ENCODE measurements at places on chromosomes 1 and 21.

GRCh38 chr1:89339039-89339438, 24.8 kb upstream of the GBP6 start:
- DNase-seq, result no peak

- DNase-seq, result no peak
Measured at GRCh38 chr1:184075055-184076029, 23.8 kb downstream of the TSEN15 start.

DNA sequence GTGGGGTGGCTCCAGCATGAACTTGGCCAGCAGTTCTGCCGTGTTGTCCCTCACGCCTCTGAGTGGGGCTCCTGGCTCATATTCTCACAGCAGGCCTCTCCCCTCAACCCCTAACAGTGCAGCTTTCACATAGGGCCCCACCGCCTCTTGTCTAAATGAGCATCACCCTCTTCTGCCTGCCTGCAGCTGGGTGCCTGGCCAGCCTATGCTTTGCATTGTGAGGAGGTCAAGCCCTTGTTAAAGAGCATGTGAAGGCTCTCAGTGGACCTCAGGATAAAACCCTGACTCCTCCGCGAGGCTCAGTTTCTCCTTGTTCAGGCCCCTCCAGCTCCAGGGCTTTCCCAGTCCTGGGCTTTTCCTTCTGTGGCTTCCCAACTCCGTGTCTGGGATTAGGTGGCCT, 34.8 kb downstream of the CRYAA start:
- DNase-seq, result no peak

DNA sequence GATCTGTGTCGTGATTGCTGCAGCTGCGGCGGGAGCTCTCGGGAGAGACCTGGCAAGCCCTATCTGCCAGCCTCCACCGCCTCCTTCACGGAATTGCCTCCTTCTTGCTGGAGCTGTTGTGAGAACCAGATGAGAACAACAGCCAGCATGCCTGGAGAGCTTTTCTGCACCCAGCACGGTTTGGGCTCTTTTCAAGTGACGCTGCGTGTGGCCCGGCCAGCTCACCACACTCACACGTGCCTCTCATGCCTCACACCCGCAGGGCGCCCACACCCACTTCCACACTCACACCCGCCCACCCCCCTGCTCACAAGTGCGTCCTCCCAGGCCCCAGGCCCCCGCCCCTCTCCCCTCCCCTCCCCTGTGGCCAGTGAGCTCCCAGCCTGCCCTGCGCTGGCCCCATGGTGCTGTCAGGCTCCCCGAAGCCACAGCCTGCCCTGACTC, 135.7 kb upstream of the RUNX3 start:
- DNase-seq, result no peak

GRCh38 chr21:38995731-38996130, 187.5 kb downstream of the PSMG1 start:
- no peak for DNase-seq

DNA sequence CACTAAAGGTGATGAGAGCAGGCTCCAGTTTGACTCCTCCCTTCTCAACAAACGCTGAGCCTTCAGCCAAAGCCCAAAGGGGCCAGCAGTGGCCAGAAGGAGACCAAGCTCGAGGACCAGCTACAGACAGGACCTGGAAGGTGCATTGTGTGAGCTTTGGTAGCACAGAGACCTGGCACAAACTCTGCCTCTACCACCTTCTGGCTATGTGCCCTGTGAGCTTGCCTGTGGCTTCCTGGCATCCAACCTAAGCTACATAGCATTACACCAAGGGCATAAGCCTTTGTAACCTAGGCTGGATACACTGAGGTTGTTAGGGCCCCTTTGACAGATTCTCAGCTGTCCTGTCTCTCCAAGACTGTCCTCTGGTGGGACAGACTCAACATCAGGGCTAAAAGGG, 6.6 kb upstream of the VWA5B1 start:
- no peak for DNase-seq

DNA sequence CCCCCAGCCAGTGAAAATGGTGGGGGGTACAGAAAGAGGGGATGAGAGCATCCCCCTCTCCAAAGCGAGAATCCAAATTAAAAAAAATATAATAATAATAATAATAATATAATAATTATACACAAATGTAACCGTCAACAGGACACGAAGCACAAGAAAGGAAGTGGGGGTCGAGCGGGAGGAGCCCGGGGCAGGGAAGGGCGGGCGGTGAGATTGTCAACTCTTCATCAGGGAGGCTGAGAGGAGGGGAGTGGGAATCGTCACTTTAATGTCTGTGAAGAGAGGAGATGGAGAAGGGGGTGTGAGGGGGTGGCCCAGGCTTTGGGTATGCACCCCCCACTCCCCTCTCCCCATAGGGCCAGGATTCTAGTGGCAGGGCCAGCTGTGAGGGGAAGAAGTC, 33.2 kb downstream of the MEF2D start:
- no peak for DNase-seq

DNA sequence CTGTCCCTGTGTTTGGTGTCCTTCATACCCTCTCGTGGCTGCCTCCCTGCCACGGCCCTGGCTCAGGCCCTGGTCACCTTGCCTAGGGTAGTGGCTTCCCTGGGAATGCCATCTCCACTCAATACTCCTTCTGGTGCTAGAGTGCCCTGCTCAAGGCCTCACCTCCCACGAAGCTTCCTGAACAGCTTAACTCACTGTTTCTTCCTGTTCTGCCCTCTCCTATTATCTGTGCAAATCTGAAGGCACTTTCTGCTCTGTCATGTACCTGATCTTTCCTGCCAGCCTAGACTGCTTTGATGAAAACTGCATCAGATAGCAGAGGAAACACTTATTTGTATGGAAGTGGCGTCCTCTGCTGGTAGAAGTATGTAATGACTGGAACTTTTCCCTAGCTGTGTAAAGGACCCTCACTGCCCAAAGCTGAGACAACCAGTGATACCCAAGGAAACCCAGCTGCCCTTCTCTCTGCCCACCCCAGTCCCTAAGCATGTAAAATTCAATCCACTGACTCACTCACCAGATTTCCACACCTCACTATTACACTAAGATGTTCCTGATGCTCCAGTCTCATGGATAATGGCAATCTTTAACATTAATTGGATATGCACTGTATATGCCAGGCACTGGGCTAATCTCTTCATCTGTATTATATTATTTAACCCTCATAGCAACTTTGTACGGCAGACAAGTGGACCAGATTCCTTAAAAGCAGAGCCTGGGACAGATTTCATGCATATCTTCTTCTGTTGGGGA, 36.2 kb upstream of the BTG2 start:
- no peak for DNase-seq

- peak; percentile 5 for DNase-seq
Measured at GRCh38 chr1:84434081-84434769, 35.9 kb downstream of the DNASE2B start.

GRCh38 chr21:34813266-34813894, 144.6 kb downstream of the CLIC6 start:
- DNase-seq, result no peak

- no peak for DNase-seq
Measured at GRCh38 chr1:246769306-246769705, 45.1 kb downstream of the SCCPDH start.

GRCh38 chr21:29092102-29092959, 18.9 kb upstream of the CCT8 start:
- no peak for DNase-seq

DNA sequence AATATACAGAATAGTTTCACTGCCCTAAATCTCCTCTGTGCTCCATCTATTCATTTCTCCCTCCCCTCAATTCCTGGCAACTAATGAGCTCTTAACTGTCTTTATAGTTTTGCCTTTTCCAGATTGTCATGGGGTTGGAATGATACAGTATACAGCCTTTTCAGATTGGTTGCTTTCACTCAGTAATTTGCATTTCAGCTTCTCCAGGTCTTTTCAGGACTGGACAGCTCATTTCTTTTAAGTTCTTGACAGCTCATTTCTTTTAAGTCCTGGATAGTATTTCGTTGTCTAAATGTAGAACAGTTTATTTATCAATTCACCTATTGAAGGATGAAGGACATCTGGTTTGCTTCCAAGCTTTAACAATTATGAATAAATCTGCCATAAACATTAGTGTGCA, 22.6 kb downstream of the KRTAP21-3 start:
- DNase-seq, result no peak

GRCh38 chr1:53063744-53064515, 1.9 kb downstream of the PODN start:
- DNase-seq, result no peak

DNA sequence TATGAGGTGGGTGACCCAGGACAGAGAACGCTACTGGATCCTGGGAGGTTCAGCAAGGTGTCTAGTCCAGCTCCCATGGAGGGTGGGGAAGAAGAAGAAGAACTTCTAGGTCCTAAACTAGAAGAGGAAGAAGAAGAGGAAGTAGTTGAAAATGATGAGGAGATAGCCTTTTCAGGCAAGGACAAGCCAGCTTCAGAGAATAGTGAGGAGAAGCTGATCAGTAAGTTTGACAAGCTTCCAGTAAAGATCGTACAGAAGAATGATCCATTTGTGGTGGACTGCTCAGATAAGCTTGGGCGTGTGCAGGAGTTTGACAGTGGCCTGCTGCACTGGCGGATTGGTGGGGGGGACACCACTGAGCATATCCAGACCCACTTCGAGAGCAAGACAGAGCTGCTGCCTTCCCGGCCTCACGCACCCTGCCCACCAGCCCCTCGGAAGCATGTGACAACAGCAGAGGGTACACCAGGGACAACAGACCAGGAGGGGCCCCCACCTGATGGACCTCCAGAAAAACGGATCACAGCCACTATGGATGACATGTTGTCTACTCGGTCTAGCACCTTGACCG, 8.6 kb upstream of the PIGV start:
- DNase-seq, result no peak

DNA sequence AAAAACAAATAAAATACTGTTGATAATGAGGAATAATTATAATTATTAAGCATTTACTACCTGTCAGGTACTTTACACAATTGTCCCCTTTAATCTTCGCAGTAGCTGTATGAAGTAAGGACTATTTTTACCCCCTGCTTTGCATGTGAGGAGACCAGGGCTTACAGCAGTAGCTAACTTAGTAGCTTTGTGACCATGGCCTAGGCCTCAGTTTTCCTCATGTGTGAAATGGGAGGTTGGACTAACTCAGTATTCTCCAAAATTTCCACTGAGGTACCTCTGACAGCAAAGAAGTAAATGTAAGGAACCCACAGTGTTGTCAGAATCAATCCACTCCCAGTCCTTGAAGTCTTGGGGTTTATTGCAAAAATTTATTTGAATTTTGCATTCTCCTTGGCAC, 3.8 kb upstream of the CSRP1 start:
- DNase-seq, result no peak

DNA sequence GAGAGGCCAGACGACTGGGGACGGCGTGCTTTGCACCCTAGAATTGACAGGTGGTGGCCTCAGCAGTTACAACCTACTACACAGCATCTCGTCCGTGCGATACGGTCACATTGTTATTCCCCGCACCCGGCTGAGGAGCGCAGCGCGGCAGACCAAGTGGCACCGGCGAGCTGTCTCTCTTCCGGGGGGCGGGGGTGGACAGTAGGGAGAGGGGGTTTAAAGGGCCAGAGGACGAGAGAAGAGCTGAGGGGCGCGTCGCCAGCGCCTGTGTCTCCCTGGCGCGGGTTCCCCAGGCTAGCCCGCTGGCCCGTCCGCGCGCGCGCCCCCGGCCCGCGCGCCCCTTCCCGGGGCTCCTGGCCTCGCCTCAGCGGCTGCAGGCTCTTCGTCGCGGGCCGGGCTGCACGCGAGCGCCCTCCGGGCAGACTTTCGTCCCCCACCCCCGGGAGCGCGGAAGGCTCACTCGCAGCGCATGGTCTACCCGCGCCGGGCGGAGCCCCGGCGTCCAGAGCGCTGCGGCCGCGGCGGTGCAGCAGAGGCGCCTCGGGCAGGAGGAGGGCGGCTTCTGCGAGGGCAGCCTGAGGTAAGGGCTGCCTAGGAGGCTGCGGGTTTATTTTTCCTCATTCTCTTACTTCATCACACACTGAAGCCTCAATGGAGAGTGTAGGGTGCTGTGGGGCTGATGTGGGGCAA, at the start of gene PDE4B:
TSS of gene PDE4B (plus strand) at position 227 of the 690 bp plus-strand sequence.
- no peak for DNase-seq

- DNase-seq, result no peak
Measured at GRCh38 chr21:28393279-28393678, 599.4 kb downstream of the LTN1 start.

DNA sequence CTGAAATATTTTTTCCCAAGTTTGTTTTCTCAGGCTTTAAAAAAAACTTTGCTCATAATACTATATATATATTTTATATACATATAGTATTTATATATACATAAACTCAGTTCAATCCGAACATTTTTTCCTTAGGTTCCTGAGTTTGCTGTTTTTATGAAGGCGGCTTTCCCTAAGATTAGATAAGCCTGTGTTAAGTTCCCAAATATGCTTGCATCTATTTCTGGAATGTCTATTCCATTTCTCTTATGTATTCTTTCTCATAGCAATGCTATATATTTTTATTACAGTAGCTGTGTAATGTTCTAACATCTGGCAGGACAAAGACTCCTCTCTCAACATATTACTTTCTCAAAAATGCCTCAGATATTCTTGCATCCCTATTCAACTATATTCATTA, 45.9 kb downstream of the ADSS2 start:
- DNase-seq, result no peak

- DNase-seq, result no peak
Measured at GRCh38 chr1:161838362-161838761, 72.2 kb downstream of the ATF6 start.

DNA sequence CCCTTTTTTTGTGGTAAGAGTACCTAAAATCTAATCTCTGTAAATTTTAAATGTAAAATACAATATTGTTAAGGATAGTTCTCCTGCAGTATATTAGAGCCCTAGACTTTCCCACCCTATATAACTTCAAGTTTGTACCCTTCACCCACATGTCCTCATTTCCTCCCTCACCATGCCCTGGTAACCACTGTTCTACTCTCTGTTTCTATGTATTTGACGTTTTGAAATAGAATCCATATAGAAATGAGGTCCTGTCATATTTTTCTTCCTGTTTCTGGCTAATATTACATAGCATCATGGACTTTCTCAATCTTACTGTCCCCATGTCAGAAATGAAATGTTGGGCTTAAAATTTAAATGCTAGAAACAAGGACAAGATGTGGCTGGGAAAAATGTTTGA, 24.8 kb downstream of the GBP7 start:
- no peak for DNase-seq

GRCh38 chr1:60066001-60066400, 7.6 kb downstream of the C1orf87 start:
- DNase-seq, result no peak

DNA sequence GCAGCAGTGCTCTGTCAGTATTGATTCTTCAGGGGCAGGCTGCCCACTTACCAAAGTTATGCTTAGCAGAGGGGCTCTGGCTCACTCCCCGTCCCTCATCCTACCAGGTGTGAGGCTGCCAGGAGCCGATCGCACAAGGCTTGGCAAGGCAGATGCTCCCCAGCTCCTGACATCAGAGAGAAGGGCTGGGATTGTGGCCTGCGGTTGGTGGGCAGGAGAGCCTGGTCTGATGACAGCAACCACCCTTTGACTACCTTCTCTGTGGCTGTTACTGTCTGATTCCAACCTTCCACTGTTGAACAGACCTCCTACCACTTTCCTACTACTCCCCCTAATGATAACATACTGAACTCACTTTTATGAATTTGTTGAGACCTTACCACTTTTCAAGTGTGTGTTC, 23.7 kb upstream of the WDR26 start:
- no peak for DNase-seq

DNA sequence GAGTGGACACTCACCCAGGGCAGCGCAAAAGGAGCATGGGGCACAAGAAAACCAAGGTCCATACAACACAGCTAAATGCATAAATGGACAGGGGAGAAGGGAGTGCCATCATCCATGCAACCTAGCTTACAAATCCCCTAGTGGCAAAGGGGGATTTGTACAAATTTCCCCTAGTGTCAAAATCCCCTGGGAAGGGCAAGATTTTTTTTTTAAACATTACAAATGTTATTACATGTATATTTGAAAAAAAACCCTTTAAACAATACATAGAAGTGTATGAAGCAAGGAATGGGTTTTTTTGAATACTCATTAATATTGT, 89.6 kb upstream of the IVNS1ABP start:
- no peak for DNase-seq

Measured in activated CD4-positive, alpha-beta T cell treated with anti-CD3 and anti-CD28 coated beads, Interleukin-2, amount 50 U/mL, for 48 hours (primary cell).